SHP77 treated with DMSO at 0.1 percent for 48 hours (cell line): ENCODE measurements at places on chromosomes 6 and 20.
A peak's percentile ranks its signal among the peaks of the same experiment; 100 is the strongest.

GRCh38 chr6:2554651-2555260 is 196.0 kb downstream of the MYLK4 start:
- DNase-seq, result no peak

- no peak for DNase-seq
Measured at GRCh38 chr6:125807293-125807692, 16.5 kb downstream of the NCOA7 start.

DNA sequence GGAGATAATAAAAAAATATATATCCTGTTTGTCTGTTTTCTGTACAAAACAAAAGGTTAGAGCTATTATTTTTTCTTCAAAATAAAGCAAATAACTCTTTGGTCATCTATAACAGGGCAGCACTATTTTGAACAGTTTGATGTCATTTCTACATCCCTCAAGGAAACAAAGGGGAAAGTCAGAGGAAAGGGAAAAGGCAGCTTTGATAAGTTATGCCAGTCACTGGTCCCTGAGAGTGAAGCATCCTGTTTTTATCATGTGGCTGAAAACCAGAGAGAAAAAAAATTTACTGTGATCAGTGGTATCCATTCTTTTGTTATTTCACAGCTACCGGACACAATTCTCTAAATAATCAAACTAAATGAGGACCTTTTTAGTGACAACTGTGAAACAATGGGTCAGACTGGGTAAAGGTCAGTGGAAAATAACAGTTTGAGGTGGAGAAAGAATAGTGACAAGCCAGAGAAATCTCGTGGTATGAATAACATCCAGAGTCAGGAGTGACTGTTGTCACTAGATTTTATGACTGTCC is 356.0 kb downstream of the HDGFL1 start:
- no peak for DNase-seq

GRCh38 chr6:31035862-31036497 is 25.7 kb downstream of the MUC22 start:
- no peak for DNase-seq

DNA sequence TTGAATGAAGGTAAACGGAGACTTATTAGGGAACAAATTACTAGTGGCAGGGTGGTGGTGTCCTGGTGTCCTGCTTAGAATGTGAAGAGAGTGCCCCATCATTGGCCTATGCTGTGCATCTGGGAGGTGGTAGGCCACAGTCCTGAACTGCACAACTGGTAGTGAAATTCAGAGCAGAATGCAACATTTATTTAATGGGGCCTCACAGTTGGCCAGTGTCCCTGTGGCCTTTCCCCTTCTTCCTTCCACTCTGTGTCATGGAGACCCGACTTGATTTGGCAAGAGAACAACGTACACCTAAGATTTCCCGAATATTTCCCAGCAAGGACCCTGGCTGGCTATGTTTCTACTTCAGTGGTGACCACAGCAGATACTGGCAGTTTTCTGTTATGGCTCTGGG is 206.9 kb downstream of the LRFN2 start:
- no peak for DNase-seq

DNA sequence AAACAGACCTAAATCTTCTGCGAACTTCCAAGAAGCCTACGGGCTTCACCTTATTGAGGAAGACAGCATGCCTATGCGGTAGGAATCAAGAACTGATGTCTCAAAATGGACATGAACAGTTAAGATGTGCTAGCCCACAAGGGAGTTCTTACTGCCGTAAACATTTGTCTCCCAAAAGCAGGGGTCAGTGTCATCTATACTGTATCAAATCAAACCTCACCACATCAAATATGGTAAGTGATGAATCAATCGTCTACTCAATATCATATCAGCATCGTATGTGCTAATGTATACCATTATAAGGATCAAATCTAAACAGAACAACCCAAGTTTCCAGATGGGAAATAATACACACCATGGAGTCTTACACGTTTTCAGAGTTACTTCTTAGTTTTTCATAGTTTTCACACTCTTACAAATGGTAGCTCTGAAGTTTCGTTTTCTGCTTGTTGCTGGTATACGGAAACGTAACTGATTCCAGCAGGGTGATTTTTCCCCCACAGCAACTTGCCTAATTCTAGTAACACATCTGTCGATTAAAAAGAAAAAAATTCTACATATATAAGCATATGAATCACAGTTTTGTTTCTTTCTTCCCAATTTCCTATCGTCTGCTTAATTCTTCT is 12.6 kb downstream of the RRBP1 start:
- no peak for DNase-seq

GRCh38 chr6:53960311-53960710 is 150.9 kb upstream of the MLIP start:
- DNase-seq, result no peak

- no peak for DNase-seq
Measured at GRCh38 chr6:633611-634010, 23.3 kb downstream of the HUS1B start.

GRCh38 chr6:111416529-111416928 is 66.5 kb downstream of the REV3L start:
- no peak for DNase-seq

DNA sequence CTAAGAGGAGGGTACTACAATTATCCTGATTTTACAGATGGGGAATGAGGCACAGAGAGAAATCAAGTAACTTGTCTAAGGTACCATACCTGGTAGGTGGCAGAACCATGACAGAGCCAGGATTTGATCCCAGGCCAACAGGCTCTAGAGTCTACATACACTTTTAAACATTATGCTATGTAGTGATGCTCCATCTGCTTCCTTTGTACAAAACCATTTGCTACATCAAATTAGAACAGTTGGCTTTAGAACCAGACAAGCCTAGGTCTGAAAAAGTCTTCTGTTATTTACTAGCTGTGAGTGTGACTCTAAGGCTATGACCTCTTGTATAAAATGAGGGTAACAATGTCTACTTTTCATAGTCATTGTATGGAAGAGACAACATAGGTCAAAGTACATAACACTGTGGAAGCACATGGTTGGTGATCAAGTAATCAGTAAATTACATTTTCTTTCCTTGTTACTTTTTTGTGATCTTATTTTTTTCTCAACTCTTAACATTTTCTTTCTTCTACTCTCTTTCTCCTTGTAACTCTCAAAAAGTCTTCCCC is 122.1 kb downstream of the PDSS2 start:
- no peak for DNase-seq

DNA sequence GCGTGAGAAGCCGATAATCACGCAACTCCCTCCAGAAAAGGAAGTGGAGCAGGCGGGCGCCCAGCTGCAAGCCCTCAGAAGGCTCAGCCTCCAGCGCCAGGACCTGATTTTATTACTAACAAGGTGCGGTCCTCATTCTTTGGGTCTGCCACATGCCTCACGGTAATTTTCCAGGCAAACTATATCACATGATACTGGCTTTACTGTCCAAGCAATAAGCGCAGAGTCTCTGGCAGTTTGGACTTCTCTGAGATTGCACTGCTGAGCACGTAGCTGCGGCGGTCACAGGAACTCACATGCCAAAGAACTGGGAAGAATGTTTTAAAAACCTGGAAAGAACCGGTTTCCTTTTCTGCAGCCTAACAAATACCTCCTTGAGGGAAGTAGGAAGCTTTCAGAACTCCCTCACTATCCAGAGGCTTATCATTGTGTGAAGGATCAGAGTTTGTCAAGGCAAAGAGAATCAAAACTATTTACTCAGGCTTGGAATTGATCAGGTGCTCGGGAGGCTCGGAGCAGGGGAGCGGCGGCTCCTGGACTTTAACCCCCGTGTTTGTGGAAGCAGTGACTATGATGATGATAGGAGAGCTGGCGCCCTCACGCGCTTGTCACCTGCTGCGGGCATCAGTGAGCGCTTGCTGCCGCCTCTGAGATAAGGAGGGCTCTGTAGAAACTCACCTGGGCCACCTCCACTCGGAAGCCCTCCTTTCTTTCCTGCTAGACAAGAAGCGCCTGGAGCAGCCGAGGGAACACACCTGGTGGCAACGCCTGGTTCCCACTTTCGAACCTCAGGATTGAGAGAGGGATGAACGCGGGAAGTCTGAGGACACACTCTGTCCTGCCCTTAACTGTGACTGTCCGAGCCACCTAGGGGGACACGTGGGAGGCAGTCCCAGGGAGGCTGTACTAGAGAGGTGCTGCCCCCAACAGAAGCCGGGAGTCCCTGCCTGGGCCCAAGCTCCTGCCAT is 27.2 kb upstream of the SYNJ2 start:
- peak; percentile 70 for DNase-seq

GRCh38 chr6:143241111-143241510 is 180.4 kb downstream of the AIG1 start:
- no peak for DNase-seq

GRCh38 chr20:5353624-5354496 is 37.1 kb upstream of the PROKR2 start:
- DNase-seq, result no peak

GRCh38 chr20:60587986-60588385 is 629.8 kb downstream of the CDH26 start:
- DNase-seq, result no peak

- DNase-seq, result no peak
Measured at GRCh38 chr6:150741633-150742200, 123.8 kb upstream of the MTHFD1L start.

DNA sequence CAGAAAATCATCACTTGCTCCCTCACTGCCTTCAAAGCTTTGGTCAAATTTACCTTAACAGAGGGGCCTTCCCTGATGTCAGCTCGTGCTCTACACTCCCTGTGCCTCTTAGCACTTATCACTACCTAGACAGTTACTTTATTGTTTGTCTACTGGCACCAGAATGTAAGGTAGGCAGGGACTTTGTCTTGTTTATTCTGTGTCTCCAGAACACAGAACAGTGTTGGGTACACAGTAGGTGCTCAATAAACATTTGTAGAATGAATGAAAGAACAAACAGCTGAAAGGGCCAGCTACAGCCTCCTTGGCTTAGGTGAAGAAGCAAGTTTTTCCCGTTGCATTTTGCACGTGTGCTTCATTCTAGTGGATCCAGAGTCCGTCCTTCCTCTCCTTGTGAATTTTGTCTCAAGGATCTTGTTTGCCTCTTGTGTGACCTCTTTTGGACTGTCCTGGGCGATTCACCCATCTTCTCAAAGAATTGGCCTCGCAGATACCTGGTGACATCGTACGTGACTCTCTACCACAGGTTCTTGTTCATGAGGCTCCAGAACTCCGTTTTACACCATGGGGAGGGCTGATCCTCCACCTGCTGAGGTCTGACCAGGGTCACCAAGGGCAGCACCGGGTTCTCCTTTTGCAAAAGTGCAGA is 84.2 kb upstream of the ARMC2 start:
- DNase-seq, result no peak

DNA sequence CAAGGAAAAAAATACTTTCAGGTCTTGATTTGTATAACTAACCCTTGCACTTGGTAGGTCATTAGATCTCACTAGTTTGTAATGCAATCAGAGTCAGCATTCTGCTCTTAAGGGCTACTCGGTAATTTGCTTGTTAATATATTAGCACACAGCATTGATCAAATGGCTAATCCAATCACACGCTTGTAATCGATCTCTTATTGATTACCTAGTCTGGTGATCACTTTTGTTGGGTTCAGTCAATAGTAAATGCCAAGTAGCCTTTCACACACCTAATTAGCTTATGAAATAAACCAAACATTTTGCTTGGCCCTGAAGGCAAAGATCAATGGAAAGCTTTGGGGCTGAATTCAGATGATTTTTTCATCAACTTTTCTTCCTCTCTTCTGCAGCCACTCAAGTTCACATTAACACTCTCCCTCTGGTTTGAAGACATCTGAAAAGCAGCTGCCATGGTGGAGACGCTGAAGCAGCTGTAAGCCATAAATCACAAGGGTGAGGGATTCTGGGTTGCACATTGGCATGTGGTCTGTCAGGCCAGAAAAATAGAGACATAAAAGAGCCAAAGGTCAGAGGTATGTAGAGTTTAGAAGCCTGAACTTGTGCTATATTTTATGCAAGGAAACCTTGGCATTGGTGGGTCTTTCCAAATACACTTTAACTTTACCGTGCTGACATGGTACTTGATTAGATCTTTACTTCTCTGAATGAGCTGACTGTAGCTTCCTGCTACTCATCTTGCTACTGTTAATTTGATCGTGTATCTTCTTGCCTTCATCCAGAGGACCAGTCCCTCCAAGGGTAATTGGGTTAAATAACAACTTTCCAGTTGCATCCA is 234.4 kb downstream of the SIM1 start:
- peak; percentile 30 for DNase-seq

DNA sequence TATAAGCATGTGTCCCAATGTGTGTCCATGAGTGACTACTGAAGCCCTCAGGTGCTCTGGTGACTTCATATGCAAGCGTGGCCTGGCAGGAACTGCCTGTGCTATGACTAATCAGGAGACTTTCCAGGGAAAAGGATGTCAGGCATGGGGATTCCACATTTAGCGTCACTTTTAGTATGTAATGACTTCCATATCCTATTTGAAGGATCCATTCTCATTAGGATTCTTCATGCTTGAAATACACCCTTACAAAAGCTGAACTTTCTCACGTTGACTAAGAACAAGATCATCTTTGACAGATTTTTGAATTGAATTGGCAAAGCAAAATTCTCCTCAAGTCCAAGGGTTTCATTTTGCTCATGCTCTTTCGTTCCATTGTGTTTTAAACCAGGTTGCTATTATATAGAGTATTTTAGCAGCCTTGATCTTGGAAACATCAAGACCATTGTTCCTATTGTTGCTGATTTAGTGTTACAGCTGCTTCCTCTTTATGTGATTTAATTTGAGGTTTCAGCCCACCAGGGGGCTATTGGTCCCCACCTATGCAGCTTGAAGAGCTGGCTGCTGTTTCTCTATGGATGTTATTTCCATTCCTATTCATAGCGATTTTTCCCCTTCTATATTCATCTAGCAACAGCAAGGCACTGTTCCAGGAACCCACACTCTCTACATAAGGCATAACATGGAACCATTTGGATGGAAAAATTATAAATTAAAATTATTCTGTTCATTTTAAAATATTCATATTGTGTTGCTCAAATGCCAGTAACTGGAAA is 418.6 kb downstream of the CDKAL1 start:
- DNase-seq, result no peak

DNA sequence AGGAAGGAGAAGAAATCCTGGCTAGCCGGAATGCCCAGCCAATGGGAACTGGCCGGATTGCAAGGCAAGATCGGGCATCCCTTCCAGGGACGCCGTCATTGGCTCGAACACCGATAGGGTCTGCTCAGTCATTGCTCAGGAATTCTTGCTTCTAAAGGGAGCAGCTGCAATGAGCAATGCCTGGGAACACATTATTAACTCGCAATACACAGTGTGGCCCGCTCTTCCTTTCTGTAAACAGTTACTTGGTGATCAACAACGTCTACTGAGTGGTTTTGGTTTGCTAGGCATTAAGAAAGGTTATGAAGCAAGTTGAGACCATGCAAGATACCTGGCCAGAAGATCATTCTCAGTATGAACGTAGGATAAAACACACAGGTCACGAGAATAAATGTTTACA is 165.4 kb upstream of the CITED2 start:
- DNase-seq, result no peak

DNA sequence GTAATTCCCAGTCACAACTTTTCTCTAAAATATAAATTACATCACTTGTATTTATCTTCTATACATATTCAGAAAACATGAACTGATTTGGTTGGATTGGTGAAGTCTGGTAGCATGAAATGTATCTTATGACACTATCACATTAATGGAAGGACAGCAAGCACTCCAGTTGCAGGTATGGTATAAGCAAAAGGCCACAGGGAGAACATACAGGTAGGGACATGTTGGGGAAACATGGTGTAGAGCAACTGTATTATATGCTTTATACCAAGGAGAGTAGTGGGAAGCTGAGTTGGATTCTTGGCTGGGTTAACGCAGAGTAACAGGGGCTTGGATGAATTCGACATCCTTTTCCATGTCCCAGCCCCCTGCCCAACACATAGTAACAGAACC is 1.4 kb upstream of the VARS1 start:
- no peak for DNase-seq

GRCh38 chr6:40295251-40295950 is 291.8 kb downstream of the LRFN2 start:
- DNase-seq, result no peak
